ENCODE measurements at places on chromosomes 4 and X. TPM values are rescaled to one million over a fixed set of nuclear protein-coding genes. Genes with fewer than 3 reads are reported as not detected.

GRCh38 chr4:154983714-154984113 is 202.6 kb downstream of the RBM46 start:
- no peak for DNase-seq

DNA sequence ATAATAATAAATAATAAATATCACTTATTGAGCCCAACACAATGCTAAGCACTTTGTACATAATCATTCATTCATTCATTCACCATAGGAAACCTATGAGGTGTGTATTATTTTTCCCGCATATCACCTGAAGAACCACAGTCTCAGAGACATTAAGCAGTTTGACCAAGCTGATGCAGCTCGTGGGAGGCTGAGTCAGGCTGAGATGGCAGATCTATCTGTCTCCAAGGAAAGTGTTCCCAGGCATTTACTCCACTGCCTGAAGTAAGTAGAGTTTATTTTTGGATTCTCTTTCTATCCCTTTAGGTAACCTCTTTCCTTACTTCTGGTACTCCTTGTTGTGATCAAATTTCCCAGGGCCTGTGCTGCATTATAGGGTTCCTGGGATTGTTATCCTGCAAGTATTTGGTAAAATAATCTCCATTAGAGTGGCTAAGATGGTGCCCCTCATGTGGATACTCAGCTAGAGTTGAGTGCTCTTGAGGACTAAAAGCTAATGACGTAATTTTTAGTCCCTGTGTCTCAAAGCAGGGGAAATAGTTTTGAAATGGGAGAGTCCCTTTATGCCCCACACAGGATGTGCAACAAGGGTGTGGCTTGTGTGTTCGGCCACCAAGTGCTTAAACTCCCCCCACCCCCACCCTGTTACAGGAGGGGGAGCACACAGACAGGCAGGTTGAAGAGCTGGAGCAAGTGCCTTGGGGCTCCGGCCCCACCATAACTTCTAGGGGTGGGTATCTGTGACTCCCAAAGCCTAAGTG is 467.0 kb downstream of the STIM2 start:
- no peak for DNase-seq

The XG gene
- 4.4 TPM for polyA plus RNA-seq

GRCh38 chr4:8231551-8232049 is 32.5 kb downstream of the SH3TC1 start:
- DNase-seq = no peak

- no peak for DNase-seq
Observed at GRCh38 chr4:93897559-93897958, 69.0 kb downstream of the ATOH1 start.

The PRSS12 gene
- 0.50 TPM for polyA plus RNA-seq

All from aorta (tissue), 5 donors.